NCI-H69 (cell line): ENCODE measurements at places on chromosomes 2 and 18.

GRCh38 chr2:121078899-121079298 is 206.1 kb downstream of the TFCP2L1 start:
- peak; percentile 59 for DNase-seq

DNA sequence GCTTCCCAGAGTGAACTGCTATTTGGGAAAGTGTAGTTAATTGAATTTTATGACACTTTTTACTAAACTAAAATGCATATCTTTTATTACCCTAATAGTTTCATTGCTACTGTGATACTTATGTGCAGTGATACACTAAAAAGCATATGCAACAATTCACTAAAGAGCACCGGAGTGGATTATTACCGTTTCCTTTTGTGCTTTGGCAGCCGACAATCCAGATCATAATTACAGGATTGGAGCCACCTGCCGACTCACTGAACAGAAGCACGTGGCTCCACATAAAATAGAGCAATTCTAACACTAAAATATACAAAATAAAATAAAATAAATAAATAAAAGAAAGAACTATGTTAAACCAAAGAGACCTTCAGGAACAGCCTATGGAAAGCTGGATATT is 583.4 kb downstream of the NRXN1 start:
- DNase-seq, result peak; percentile 91

DNA sequence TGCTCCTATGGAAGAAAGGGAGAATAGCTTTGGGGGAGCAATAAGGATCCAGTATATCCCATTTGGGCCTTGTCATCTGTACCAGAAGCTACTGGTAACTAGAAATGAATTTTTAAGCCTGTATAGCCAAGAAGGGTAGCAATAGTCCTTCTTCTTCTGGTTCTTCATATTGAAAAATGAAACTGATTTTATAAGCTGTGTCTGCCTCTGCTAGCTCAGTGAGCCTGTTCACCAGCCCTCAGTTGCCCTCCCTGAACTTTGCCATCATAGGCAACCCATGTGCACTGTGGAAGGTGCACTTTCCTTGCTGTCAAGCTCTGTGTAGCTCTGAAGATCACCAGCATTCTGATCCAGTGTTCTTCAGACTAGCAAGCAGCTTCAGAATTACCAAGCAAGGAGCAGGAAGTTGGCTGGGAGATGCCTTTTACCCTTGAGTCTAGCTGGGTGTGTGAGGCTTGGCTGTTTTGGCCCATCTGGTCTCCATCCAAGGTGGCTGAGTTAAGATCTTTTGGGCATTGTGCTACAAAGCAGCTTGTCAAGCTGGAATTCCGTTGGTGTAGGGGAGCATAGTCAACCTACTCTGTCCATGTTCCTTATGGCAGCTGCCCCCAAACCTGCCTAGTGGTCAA is 55.8 kb upstream of the MGAT5 start:
- DNase-seq, result peak; percentile 4

- DNase-seq, result no peak
Observed at GRCh38 chr18:74722237-74722636, 124.6 kb downstream of the ZNF407 start.

DNA sequence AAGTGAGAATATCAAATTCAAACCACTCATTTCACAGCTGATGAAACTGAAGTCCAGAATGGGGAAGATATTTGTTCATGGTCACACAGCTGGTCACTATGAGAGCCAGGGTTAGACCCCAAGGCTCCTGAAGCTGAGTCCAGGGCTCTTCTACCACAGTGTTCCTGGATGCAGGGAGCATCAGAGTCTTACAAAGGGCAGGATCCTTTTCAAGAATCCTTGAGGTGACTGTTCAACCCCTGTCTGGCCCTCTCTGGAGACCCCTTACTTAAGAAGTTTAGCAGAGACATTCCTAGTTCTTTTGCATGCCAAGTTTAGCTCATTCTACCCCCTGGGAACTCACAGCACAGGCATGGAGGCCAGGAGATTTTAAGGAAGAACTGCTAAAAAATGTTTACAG is 15.7 kb downstream of the PROKR1 start:
- DNase-seq, result no peak

GRCh38 chr2:113858764-113859163 is 31.1 kb upstream of the ACTR3 start:
- DNase-seq, result no peak

GRCh38 chr18:46166261-46166970 is 62.2 kb downstream of the HAUS1 start:
- no peak for DNase-seq

GRCh38 chr2:187581125-187581896 is 27.1 kb upstream of the TFPI start:
- peak; percentile 76 for DNase-seq

- DNase-seq, result no peak
Observed at GRCh38 chr2:54267577-54267976, 11.5 kb upstream of the TSPYL6 start.

GRCh38 chr2:238682536-238682935 is 165.3 kb upstream of the TWIST2 start:
- no peak for DNase-seq

DNA sequence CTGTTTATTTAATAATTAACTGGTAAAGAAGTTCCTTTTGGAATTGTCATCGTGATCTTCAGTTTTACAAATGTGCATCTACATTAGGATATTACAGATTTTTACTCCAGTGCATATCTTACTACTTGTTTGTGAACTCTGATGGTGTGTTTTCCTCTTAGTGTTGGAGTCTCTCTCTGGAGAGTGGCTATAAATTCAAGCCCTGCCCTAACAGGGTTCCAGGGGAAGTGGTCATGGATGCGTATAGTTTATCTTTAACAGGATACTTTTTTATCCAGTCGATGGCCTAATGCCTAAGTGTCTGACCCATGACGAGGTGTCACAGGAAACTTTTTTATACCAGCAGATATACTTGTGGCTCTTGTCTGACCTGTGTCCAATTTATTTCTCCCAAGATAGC is 75.4 kb downstream of the CHN1 start:
- no peak for DNase-seq

DNA sequence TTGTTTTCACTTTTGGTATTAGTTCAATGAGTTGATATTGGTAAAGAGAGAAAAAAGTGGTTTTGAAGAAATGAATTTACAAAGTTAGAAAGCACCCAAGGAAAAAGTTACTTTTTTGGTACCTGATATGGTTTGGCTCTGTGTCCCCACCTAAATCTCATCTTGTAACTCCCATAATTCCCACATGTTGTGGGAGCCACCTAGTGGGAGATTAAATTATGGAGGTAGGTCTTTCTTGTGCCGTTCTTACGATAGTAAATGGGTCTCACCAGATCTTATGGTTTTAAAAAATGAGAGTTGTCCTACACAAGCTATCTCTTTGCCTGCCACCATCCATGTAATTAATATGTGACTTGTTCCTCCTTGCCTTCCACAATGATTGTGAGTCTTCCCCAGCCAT is 965.6 kb upstream of the NRXN1 start:
- peak; percentile 22 for DNase-seq

- DNase-seq, result no peak
Observed at GRCh38 chr2:17146358-17146757, 371.9 kb downstream of the RAD51AP2 start.

DNA sequence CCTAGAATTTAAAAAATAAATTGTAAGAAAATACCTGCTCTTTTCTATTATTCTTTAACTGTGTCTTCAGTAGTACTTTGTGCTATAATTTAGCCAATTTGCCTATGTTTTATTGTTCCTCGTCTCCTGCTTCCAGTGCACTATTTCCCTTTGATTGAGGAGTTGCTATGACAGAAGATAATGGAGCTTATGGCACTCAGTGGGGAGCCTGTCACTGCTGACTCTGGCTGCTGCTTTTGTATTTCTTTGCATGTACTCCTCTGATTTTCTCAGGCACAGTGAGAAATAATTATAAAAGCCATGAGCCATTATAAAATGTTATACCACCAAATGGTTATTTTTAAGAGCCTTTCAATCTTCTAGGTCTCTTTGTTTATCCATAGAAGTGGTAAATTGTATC is 1310.8 kb upstream of the SLC39A10 start:
- peak; percentile 82 for DNase-seq

GRCh38 chr2:45011121-45011520 is 1.9 kb upstream of the SIX2 start:
- DNase-seq, result no peak

GRCh38 chr2:186477790-186478189 is 8.3 kb upstream of the ZC3H15 start:
- DNase-seq, result no peak

GRCh38 chr2:207763303-207763917 is 6.3 kb downstream of the FZD5 start:
- no peak for DNase-seq

DNA sequence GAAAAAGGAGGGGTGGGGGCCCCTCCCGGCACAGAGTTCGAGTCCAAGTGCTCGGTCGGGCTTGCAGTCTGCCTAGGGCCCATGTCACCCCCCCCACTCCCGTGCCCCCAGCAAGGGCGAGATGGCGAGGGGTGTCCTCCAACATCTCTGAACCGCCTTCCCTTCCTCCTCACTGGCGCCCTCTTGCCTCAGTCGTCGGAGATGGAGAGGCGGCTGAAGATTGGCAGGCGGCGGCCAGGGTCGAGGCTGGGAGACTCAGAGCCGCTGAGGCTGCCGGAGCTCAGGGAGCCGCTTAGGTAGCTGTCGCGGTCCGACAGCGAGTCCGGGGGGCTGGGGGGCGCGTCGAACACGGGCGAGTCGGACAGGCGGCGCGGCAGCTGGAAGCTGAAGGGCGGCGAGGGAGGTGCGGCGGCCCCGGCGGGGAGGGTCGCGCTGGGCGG is 2.3 kb downstream of the ZFP36L2 start:
- DNase-seq, result no peak

DNA sequence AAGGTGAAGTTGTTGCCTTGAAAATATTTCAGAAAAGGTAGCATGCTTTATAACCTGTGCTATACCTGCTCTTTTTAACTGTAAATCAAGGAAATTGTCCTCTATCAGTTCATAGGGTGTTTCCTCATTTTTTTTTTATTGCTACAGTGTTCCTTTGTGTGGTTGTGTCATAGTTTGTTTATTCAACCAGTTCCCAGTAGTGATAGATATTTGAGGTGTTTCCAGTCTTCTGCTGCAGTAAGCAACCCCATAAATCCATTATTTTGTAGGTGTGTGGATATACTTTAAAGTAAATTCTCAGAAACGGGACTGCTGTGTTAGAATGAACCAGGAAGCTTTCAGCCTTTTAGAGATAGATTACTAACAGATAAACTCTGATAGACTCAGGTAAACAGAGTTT is 39.6 kb downstream of the SEMA4F start:
- no peak for DNase-seq

GRCh38 chr2:45888641-45889040 is 237.2 kb downstream of the PRKCE start:
- DNase-seq, result peak; percentile 63

DNA sequence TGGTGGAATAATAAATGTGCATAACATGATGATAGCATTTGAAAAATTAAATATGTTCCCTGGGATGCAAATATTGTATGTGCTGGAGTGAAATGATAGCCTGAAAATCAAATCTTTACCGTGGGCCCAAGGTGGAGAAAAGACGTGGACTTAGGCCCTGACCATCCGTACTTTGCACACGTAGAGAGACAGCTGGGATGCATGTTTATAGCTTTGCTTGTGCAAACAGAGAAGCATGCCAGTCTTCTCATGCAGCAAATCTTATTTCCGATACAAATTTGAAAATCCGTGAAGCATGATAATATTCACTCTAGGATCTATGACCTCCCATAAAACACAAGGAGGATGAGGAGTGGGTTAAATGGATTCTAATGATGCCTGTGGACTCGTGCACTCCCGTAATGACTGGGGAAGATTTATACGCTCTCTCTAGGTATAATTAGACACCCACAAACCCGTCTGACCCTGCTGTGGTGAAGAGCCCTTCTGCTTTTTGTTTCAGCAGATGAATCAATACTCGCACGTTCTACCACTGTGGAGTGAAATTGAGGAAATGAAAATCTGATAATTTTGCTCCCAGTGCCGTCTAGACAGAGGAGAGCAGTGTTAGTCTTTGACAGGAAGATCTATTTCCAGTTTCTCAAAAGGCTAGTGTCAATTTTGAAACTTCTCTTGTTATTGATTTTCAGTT is 810.3 kb upstream of the SALL3 start:
- peak; percentile 95 for DNase-seq

GRCh38 chr2:203802342-203803052 is 65.1 kb upstream of the CTLA4 start:
- DNase-seq, result no peak

DNA sequence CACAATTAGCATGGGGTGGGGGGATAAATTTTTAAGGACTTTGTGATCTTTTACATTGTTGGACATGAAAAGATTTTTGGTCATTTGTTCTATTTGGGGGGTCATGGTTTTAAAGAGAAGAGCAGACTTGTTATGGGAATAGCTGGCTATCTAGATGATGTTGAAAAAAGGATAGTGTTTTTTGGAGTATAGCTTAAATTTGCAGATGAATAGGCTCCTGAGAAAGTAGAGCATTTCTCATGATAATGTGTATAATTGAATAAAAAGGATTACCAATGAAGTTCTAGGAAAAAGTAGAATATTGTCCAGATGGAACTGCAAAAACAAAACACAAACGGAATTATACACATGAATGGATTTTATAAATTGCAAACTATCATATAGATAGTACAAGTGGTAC is 186.3 kb downstream of the GPD2 start:
- DNase-seq, result no peak

DNA sequence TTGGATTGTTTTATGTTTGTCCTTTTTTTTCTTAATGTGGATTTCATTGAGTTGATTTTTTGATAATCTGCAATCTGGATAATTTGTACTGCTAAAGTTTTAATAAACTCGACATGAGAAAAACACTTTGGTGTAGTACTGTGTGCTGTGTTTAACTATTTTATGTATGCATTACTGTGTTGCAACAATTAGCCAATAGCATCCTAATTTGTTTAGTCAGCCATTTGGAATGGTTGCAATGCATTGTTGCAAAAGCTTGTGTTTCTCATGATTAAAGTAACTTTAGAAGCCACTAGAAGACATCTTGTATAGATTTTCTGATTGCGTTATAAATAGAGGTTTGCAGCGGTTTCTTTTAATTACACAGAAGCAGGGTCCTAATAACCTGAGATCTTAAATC is 53.5 kb downstream of the PPIG start:
- DNase-seq, result no peak

- DNase-seq, result no peak
Observed at GRCh38 chr2:225806105-225806504, 406.6 kb downstream of the NYAP2 start.

DNA sequence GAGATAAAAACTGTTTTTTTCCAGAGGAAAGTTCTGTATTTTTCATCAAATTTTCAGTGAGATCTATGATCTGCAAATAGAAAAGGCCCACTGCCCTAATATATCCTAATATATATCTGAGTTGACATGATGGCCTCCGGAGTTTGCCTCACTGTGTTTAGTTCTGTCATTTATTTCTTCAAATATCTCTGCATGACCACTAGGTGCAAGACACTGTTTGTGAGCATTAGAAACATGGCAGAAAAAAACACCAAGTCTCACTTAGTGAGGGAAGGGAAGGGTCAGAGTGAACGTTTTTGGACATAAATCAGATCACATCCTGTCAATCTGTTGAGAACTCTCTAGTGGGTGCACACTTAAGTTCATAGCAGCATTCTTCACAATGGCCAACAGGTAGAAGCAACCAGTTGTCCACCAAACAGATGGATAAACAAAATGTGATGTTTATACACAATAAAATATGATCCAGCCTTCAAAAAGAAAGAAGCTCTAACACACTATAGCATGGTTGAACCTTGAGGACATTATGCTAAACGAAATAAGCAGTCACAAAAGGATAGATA is 53.4 kb downstream of the SPIRE1 start:
- DNase-seq, result no peak
